ENCODE measurements at places on chromosomes 1 and 21.

DNA sequence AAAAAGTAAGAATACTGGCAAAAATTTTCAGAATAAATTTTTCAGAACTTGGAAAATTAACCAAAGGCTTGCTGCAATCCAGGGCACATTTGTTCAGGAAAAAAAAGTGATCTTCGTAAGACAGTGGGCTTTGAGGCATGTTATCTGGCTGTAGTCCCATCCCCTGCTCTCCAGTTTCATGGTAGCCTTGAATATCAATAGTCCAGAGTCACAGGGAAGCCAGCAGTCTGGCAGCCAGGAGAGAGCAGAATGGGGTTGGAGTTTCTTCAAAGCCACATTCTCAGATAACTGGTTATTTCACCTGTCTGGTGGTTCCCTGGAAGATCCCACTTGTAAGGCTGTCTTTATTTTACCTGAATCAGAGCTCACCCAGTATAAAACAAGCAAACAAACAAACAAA lies 669.3 kb downstream of the MATN1 start:
- DNase-seq = no peak

- no peak for DNase-seq
Observed at GRCh38 chr1:173403996-173404395, 73.1 kb upstream of the PRDX6 start.

GRCh38 chr1:16120940-16121410 lies 34.9 kb downstream of the EPHA2 start:
- DNase-seq = no peak

DNA sequence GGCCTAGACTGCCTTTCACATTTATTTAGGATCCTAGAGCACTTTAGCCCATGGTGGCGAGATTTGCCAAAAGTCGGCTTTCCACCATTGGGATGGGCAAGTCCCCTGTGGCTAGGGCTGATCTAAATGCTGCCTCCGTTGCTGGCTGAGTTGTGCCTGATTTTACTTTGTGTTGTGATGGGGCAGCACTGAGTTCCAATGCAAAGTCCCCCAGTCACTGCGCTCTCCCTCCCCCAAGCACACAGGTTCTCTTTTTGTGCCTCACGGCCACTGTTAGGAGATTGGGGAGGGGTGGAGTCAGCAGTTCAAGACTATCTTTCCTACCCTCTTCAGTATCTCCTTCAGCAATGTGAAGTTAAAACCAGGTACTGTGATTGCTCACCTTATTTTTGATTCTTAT lies 66.7 kb upstream of the COX20 start:
- no peak for DNase-seq

GRCh38 chr21:40177979-40178378 lies 310.7 kb downstream of the PCP4 start:
- DNase-seq = no peak

GRCh38 chr1:60762911-60763310 lies 319.4 kb upstream of the NFIA start:
- DNase-seq = no peak

GRCh38 chr1:158037866-158038359 lies 44.5 kb downstream of the KIRREL1 start:
- no peak for DNase-seq

- no peak for DNase-seq
Observed at GRCh38 chr1:111826278-111826677, 70.6 kb downstream of the DDX20 start.

- no peak for DNase-seq
Observed at GRCh38 chr1:25825605-25826004, 5.9 kb downstream of the MTFR1L start.

DNA sequence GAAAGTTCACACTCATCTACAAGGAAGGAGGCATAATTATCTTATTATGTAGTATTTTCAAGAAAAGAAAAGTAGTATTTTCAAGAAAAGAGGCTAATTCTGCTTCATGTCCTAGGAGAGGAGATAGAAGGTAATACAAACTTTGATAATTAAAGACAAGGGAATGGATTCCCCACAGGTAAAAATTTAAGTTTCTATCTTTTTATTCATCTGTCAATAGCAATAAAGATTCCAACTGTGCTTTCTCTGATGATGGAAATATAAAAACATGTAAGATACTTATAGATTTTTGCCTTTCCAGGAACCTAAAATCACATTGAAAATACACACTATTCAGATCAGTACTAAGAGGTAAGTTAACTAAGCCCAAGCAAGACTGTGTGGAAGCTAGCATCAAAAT lies at the start of gene OR2M2:
Gene OR2M2, plus strand, starts transcription at position 301 of the 400 bp plus-strand sequence. CDS start 5,165 bp downstream, outside the sequence.
- no peak for DNase-seq

DNA sequence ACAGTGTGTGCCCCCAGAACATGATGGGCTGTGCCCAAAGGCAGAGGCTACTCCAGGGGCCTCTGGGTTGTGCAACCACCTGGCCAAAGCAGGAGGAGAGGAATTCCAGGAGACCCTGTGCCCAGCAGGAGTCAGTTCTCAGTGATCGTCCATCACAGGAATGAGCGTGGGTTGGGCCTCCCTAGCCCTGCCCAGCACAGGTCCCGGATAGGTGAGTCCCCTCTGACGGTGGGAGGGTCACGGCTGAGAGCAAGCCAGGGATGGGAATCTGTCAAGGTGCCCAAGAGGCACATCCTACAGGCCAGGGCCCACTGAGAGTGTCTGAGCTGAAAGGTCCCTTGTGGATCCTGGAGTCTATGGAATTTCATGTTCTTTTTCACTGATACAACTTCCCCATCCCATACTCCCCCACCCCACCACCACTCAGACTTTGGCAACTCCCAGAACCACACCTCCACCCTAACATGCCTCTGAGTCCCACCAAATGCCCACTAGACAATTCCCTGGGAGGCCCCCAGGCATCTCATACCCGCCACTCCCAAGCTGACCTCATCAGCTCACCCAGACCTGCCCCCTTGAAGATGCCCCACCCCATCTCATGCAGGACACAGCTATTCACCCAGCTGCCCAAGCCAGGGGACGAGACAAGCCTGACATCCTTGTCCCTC lies 3.1 kb downstream of the GJB4 start:
- DNase-seq = no peak

GRCh38 chr1:169886931-169887330 lies 6.8 kb downstream of the SCYL3 start:
- no peak for DNase-seq

DNA sequence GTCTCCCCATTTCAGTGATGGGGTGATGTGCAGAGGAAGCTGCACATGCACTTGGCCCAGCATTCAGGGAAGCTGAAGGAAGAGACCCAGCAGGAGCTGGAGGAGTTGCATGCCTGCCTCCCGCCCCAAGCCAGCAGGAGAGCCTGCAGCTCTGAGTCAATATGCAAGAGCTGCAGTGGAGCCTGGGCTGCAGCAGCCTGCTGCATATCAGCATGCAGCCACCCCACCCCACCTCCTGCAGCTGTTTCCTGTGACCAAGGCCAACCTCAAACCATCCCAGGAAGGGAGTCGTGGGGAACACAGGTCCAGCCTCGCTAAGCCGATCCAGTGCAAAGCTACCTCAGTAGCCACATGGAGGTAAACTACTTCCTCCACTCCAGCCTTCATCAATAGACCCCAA lies 18.9 kb downstream of the AGT start:
- DNase-seq = no peak

- DNase-seq = no peak
Observed at GRCh38 chr1:56160773-56161315, 418.5 kb downstream of the PLPP3 start.

- DNase-seq = no peak
Observed at GRCh38 chr21:43269957-43270705, 101.3 kb downstream of the CRYAA start.

- no peak for DNase-seq
Observed at GRCh38 chr1:246254854-246255253, 252.2 kb downstream of the SMYD3 start.

- no peak for DNase-seq
Observed at GRCh38 chr1:24161270-24161669, 18.3 kb upstream of the IL22RA1 start.

- no peak for DNase-seq
Observed at GRCh38 chr1:20735581-20736111, 3.1 kb upstream of the SH2D5 start.

GRCh38 chr1:11340233-11340632 lies 67.2 kb downstream of the UBIAD1 start:
- no peak for DNase-seq

GRCh38 chr1:42081475-42081874 lies 71.7 kb upstream of the GUCA2B start:
- no peak for DNase-seq

GRCh38 chr1:77416692-77417450 lies 135.1 kb downstream of the AK5 start:
- no peak for DNase-seq

Measured in CD4-positive, alpha-beta T cell treated with Interleukin-4 for 1 hour (primary cell).